Activated naive CD4-positive, alpha-beta T cell treated with anti-CD3 and anti-CD28 coated beads, Interleukin-2, amount 50 U/mL, for 16 hours (primary cell): ENCODE measurements at places on chromosomes 4 and X.
A peak's percentile ranks its signal among the peaks of the same experiment; 100 is the strongest.

- DNase-seq = peak; percentile 23
Observed at GRCh38 chrX:56232221-56233082, at the start of gene KLF8. KLF8 (plus strand) TSS chrX:56232356; CDS start chrX:56233335, 979 bp downstream.

- DNase-seq = no peak
Observed at GRCh38 chr4:16243285-16243684, 17.0 kb upstream of the TAPT1 start.

GRCh38 chr4:137307806-137308205 is 224.5 kb downstream of the PCDH18 start:
- no peak for DNase-seq

DNA sequence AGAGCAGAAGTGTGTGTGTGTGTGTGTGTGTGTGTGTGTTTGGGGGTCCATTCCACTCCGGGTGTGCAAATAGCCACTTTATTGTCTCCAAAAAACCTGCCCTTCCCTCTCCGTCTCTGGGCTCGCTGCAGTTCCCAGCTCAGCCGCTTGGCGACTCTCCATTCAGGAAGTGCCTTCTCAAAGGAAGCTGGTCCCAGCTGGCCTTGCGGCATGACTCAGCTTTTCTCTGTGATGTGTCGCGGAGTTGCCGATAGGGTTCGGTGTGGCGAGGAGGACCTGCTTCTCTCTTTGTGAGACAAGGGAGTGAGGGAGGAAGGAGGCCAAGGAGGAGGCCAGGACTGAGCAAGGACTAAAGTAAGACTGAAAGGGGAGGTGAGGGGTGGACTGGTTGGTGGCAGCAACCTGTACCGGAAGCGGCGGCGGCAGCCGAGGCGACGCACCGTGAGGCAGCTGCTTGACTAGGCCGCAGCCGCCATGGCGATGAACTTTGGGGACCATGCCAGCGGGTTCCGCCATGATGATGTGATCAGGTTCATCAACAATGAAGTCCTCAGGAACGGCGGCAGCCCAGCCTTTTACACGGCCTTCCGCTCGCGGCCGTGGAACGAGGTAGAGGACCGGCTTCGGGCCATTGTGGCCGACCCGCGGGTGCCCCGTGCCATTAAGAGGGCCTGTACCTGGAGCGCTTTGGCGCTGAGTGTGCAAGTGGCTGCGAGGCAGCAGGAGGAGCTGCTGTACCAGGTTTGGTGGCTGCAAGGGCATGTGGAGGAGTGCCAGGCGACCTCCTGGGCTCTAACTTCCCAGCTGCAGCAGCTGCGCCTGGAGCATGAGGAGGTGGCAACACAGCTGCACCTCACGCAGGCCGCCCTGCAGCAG is at the start of gene TEX13C:
Gene TEX13C (plus strand): TSS at position 226 of the 876 bp plus-strand sequence. CDS start 249 bp downstream, at position 475.
- DNase-seq = no peak
